ENCODE measurements at places on chromosomes 13 and 19.

- no peak for DNase-seq
Observed at GRCh38 chr13:19737844-19738557, 44.7 kb downstream of the PSPC1 start.

- no peak for DNase-seq
Observed at GRCh38 chr19:4234142-4234861, 5.0 kb downstream of the EBI3 start.

DNA sequence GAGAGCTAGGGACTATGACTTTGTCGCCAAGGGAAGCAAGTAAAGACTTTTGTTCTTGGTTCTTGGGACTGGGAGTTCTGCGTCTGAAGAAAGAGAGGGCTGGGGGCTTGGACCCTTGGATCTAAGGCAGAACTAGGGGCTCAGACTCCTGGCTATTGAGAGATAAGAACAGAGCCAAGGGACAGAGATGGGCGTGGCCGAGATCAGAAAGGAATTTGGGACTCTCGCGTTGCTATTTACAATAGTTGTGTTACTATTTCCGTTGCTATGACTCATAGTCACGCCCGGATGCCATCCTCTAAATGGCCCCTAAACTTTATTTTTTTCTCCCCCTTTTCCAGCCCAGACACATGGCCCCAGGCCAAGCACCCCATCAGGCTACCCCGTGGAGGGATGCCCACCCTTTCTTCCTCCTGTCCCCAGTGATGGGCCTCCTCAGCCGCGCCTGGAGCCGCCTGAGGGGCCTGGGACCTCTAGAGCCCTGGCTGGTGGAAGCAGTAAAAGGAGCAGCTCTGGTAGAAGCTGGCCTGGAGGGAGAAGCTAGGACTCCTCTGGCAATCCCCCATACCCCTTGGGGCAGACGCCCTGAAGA, 759 bp downstream of the PPP1R15A start:
- peak; percentile 52 for DNase-seq

DNA sequence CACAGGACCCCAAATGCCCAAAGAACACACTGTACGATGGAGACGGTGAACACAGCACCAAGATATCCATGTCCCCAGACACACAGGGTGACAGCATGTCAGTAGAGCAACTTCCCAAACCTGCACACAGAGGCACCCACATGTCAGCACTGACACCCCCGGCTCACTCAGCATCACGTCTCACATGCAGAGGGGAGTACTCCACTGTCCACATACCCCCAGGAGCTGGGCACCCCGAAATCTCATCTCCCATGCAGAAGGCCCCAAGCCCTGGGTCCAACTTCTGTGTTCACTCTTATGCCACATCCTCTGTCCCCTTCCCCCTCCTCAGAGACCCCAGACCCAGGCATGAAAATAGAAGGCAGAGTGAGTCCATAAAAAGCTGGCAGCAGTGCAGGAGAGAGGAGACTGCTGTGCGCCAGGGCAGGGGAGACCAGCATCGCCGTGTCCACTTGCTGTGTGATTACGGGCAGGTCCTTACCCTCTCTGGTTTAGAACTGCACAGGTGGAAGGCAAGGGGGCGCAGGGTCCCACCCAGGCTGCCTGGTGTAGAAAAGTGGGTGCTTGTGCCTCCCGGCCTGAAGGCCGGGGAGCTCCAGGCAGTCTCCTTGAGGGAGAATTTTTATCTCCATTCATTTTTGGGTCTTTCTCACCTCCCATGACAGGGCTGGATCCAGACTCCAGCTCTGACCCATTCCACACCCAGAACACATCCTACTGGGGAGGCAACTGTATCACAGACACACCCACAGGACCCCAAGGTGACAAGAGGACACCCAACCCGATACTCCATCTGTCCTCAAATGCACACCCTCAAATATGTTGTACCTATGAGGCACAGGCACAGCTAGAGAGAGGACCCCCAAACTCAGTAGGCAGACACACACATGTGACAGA, 17.0 kb downstream of the ERFL start:
- DNase-seq, result no peak

GRCh38 chr19:41261474-41262190, 2.5 kb upstream of the HNRNPUL1 start:
- DNase-seq, result no peak

DNA sequence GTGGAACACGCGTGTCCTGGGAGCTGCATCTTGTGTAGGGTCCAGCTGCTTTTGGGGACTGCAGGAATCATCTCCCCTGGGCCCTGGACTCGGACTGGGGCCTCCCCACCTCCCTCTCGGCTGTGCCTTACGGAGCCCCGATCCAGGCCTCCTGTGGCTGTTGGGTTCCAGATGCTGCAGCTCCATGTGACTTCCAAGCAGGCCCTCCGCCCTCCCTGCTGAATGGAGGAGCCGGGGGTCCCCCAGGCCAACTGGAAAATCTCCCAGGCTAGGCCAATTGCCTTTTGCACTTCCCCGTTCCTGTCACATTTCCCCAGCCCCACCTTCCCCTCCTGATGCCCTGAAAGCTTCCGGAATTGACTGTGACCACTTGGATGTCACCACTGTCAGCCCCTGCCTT, 6.2 kb upstream of the PGLS start:
- DNase-seq, result no peak

GRCh38 chr19:6101291-6101825, 8.9 kb downstream of the RFX2 start:
- no peak for DNase-seq

GRCh38 chr19:31232871-31233270, 116.4 kb downstream of the TSHZ3 start:
- DNase-seq, result no peak

DNA sequence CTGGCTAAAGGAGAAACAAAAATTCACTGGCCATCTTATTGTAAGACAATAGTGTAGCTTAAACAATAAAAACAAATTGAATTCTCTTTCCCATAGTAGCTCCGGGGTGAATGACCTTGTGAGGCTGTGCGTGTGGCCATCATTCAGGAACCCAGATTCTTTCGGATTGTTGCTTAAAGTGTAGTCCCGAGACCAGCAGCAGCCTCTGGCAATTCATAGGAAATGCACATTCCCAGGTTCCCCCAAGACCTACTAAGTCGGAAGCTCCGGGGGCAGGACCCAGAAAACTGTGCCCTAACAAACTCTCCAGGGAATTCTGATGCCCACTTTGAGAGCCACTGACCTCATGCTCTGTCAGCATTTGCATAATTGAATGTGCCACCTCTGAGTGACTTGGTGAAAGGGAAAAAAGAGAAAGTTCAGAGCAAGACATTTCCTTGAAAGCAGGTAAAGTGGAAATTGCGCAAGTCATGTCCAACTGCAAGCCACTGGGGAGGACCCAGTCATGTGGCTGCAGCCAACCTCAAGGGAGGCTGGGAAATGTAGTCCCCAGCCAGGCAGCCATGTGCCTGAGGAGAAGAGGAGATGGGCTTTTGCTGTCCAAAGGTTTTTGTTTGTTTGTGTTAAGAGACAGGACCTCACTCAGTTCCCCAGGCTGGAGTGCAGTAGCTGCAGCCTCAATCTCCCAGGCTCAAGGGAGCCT, 50.7 kb upstream of the PNMA8B start:
- DNase-seq, result no peak

- DNase-seq, result no peak
Observed at GRCh38 chr13:34357435-34358232, 539.7 kb downstream of the RFC3 start.

GRCh38 chr13:29845440-29846056, 4.9 kb downstream of the UBL3 start:
- DNase-seq, result no peak

Measured in esophagus squamous epithelium (tissue), 5 donors.